Activated CD4-positive, alpha-beta T cell treated with anti-CD3 and anti-CD28 coated beads, Interleukin-2, Interleukin-6, amounts not matched to agents 100 ng/mL and 50 ng/mL, durations not matched to agents 16 hours and 8 hours (primary cell): ENCODE measurements at places on chromosomes 7 and 10.
A peak's percentile ranks its signal among the peaks of the same experiment; 100 is the strongest.

DNA sequence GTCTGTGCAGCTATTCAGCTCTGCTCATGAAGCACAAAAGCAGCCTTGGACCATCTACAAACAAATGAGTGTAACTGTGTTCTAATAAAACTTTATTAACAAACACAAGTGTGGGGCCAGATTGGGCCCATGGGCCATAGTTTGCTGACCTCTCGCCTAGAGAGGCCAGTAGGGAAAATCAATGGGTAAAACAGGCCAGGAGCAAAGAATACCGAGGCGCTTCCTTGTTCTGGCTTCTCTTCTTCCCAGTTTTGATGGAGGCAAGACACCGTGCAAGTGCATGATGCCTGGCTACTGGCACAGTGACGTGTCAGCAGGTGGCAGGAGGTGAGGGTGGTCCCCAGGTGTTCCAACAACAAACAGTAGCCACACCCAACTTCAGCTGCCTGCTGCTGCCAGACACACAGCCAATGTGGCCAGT is 94.3 kb upstream of the SDK1 start:
- DNase-seq: no peak

GRCh38 chr7:95209788-95210187 is 114.5 kb downstream of the PON1 start:
- DNase-seq: no peak

DNA sequence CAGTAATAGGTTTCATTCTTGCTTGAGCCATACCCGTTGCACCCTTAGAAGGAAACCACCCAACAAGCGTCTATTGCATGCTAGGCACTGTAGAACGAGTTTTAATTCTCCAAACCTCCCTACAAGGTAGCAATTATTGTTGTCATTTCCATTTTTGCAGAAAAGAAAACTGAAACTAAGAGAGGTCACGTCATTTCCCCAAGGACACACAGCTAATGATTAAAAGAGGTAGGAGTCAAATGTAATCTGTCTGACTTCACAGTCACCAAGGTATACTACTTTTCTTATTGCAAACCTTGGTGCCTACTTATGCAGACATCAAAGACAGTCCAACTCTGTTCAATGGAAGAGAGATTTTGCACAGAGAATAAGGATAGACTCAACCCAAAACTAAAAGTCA is 49.1 kb upstream of the C1QL3 start:
- DNase-seq: peak; percentile 25

DNA sequence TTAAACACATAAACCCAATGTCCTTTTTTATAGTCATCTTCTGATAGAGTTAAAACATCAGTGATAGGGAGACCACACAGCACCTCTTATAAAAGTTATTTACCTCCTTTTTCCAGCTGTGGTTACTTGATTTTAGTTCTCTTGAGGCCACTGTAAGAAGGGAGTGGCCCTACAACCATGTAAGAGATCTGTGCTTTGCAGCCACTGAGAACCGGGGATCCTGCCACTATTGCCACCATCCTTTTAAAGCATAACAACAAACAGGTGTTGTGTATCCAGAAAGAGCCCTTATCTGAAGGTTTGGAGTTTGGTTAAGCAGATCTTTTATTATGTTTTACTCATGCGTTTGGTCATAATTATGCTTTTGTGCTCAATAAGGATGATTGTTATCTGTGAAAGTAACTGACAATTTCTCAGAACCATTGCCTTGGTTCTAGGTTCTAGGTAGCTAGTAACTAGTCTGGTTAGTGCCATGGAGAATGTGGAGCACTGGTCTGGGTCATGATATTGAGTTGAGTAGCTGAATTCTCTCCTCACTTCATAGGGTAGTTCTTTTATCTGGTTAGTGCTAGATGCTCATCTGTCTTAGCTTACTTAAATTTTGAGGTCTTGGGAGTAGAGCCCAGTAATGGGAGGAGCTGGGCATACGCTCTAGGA is 56.5 kb downstream of the ST7 start:
- DNase-seq: peak; percentile 39

DNA sequence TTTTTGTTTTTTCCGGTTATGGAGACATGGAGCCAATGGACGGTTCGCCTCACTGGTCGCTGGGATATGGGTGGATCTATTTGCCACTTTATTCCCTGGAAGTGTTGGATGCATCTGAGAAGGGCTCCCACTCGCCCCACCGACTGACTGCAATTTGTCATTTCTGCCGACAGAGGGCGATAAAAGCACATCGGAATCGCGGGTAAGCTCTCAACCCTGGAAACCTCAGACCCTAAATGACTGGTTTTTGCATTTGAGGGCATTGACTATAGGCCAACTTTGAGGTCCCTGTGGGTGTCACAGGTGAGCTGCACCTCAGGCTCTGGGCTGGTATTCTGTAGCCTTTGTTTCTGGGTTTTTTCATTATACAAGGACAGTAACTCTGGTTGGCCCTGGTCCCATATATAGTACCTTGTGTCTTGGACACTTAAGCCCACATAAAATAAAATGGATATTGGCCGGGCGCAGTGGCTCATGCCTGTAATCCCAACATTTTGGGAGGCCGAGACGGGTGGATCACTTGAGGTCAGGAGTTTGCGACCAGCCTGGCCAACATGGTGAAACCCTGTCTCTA is 11.9 kb upstream of the OPALIN start:
- peak; percentile 68 for DNase-seq

GRCh38 chr10:86224354-86225102 is 142.1 kb downstream of the GRID1 start:
- DNase-seq: no peak

GRCh38 chr10:121926157-121926556 is 1.7 kb downstream of the ATE1 start:
- no peak for DNase-seq
